ENCODE measurements at places on chromosomes 2 and 18.

- no peak for DNase-seq
These were observed 343.5 kb downstream of the MTX2 start for GRCh38 chr2:176612736-176613135.

DNA sequence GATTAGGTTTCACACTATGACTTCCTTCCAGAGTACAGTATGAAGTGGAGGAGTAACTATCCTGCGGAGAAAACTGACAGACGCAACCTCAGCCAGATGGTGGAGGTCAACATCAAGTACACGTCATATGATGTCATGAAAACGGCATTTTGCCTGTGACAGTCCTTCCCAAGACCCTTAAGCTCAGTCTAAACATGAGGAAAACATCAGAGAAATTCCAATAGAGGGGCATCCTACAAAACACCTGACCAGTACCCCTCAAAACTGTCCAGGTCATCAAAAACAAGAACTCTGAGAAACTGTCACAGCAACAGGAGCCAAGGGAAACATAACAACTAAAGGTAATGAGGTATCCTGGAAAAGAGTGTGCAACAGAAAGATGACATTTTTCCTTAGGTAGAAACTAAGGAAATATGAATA is 1.7 kb downstream of the RNU4ATAC start:
- DNase-seq: no peak

GRCh38 chr18:44732599-44732998 is 51.9 kb downstream of the SETBP1 start:
- no peak for DNase-seq

GRCh38 chr2:52857722-52858121 is 909.9 kb upstream of the CHAC2 start:
- no peak for DNase-seq

GRCh38 chr2:201057087-201057521 is 14.4 kb downstream of the HYCC2 start:
- no peak for DNase-seq

DNA sequence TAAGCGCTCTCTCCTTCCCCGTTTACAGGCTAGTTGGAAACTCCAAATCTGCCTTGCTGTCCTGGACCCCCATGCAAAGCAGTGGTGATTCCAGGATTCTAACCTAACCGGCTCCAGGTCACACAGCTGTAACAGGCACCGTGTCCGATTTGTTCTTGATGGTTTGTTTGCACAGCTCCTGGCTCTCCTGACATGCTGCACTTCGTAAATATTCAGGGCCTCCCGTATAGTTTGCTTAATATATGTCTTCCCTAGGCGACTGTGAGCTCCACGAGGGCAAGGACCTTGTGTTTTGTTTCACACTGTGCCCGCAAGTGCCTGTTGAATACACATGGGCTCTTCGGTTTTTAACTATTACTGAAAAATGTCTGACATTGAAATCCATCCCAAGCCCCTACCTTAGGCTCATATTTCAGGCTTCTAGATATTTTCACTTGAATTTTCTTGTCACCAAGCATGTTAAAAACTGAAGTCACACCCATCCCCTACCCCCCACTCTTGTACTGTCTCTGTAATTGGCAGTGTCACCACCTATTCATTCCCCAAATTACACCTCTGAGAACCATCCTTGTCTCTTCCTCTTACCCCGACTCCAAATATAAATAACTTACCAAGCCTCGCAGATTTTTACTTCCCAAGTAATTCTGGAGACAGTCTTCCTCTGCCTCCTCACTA is 1.0 kb upstream of the PUM2 start:
- DNase-seq: no peak

DNA sequence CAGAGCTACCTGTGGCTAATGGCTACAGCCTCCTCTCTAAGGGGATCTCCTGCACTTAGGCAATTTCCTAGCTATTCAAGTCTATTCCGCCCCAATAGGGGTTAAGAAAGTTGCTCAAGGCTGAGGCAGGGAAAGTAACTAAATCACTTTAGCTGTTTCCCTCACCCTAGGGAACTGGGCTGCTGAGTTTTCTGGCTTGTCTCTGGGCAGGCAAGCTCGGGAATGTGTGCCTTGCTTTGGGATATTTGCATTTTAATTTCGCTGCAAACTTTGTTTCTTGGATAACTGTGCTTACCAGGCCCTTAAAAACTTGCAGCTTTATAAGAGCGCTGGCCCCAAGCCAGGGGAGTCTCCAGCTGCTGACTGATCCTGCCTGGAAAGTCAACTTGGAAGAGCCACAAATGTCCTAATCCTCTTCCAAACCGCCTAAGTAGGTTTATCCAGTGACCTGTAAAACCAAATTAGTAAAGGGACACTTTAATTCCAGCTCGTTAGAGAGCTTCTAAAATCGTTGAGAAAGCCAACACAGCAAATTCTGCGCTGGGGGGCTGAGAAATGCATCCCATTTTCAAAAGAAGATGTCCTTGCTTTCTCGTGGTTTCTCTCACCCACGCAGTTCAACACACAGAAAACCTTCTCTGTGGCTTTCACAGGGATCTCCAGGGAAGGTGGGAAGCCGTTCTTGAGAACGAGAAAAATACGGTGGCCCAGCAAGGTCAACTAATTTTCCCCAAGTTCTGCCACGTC is 59.5 kb upstream of the SP3 start:
- DNase-seq: no peak

DNA sequence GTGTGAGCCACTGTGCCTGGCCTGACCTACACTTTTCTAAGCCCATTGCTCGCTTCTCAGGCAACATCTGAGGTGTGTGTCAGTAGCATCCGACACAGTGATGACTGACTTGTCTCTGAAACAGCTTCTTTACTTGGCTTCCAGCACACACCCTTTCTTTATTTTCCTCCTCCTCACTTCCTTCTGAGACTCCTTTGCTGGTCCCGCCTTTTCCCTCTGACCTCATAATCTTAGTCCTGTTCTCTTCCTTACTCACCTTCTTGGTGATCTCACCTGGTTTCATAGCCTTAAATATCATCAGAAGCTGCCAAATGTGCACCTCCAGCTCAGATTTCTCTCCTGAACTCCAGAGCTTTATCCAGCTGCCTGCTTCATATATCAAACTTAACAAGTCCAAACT is 66.6 kb upstream of the PELI1 start:
- DNase-seq: no peak

DNA sequence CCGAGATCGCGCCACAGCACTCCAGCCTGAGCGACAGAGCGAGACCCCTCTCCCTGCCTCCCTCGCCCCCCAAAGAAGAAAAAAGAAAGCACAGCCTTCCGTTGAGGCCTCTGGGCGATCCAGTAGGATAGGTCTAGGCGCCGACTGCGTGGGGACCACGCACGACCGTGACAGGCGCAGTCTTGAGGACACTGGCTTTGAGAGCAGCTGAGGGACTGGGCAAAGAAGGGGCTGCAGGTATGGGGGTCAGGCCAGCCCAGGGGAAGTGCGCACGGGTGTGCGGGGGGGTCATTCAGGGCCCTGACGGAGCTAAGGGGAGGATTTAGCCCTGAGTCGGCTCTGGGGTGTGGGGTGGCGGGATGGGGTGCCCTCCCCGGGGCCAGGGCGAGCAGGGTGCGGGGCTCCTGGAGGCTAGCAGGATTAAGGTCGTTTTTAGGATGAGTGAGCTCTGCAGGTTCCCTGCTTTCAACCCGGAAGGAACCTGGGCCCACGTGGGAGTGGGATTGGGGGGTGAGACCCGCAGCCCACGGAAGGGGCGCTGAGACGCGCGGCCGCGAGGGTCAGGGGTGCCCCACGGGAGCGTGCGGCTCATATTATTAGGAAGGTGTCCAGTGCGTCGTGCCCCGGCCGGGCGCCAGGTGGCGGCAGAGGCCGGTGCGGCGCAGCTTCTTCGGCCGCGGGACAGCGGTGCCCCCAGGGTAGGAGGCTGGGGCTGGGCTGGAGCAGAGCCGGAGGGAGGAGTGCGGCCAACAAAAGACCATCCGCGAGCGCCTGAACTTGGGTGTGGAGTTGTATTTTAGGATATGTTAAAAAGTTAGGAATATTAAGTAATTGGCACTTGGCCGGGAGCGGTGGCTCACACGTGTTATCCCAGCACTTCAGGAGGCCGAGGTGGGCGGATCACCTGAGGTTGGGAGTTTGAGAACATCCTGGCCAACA is 20.5 kb upstream of the ZNF236 start:
- peak; percentile 49 for DNase-seq

GRCh38 chr2:179749210-179749609 is 112.2 kb downstream of the ZNF385B start:
- no peak for DNase-seq

DNA sequence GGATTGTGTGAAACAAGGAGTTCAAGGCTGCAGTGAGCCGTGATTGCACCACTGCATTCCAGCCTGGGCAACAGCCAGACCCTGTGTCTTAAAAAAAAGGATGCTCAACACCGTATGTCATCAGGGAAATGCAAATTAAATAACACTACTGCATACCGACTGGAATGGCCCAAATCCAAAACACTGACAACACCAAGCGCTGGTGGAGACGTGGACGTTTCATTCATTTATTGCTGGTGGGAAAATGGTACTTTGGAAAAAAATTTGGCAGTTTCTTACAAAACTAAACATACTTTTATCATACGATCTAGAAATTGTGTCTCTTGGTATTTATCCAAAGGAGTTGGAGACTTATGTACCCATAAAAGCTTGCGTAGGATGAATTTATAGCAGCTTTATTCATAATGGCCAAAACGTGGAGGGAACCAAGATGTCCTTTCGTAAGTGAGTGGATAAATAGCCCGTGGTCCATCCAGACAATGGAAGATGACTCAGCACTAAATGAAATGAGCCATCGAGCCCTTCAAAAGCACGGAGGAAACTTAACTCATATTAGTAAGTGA is 24.2 kb downstream of the NEU4 start:
- no peak for DNase-seq

DNA sequence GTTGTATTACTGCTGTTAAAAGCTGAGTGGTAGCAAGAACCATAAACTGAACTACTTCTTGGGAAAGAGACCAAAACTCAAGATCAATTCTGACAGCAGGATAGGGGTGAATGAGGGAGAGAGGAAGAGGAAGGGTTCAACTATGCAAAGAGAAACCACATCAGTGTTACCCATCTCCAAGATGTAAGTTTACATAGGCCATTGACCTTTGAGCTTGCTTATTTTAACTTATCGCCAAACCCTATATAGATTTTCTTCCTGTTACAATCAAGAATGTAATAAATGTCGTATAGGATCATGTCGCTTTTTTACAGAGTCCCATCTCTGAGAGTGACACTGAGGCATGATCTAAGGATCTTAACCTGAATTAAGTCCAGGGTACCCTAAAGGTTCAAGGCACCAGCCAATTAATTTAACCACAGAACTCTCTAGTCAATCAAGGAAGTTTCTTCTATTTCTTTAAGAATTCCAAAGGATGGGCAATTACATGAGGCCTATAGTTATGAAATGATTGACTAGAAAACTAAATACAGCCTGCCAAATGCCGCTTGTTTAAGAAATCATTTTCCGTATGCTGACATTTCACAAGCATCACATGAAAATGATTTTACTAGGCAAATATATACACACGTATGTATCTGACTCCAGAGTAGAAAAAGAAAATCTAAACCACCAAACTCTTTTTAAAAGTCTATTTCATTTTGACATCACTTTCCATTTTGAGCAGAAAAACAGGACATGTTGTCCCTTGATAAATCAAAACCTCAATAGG is 11.8 kb downstream of the RND3 start:
- DNase-seq: no peak

DNA sequence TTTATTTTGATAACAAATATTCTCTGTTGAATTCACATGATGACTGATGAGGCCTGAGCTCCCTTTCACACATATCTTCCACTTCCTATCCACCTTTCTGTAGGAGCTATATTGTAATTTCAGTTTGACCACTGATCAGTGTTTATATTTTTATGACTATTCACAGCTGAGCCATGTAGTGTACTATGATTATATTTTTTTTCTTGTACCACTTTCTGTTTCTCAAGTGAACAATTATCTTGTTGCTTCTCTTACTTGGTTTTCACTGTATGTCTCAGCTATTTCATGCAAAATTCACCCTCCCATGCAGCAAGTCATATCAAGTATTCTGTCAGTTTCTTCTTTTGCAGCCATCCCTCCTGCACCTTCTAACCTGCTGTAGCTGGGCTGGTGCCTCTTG is 78.4 kb downstream of the TMEM247 start:
- no peak for DNase-seq

- no peak for DNase-seq
These were observed 184.1 kb upstream of the HS6ST1 start for GRCh38 chr2:128502638-128503246.

DNA sequence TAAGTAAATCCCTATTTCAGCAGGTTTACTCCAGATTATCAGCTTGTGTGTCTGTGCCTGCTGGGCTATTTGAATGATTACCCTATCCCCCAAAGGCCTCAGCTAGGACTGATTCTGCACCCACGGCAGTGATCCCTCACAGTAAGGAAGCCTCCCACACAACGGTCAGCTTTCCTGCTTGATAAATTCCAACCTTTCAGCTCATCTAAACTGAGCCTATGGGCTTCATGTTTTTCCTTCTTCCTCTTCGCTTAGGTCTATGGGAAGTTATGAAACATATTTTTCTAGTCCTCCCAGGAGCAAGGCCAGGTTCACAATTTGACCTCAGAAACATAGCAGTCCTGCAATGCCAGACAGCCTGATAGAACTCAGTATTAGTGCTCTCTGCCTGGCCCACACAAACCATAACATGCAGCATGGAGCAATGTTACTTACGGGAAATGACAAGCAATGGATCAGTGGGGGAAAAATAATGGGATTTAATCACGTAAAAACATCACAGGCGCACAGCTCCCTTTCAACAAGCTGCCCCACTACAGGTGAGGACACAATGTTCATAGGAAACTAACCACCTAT is 170.9 kb downstream of the ZNF521 start:
- DNase-seq: no peak

DNA sequence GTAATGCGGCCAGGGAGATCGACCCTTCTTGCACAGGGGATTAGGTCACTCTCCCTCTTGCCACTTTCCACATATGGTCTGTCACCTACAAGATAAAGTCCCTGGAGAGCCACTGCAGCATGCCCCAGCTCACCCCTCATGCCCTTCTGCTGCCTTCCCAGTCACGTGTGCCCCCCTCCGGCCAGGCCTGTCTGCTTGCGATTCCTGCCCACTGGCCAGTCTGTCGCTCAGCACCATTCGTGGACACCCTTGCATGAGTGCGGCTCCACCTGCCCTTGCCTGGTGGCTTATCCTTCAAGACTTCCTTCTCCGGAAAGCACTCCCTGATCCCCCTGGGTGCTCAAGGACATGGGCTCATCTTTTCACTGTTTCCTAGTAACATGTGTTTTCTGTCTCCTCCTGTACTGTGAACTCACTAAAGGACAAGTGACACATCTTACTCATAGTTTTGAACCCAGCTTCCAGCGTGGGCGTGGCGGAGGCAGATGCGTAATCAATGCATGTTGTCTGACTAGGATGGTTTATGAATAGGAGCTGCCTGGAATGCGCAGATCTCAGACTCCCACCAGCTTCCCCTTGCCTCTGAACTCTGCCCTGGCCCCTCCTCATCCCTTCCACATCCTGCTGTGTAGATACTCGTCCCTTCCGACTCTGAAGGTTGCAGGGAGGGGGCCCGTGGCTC is 7.8 kb upstream of the NT5DC4 start:
- no peak for DNase-seq

- DNase-seq: no peak
These were observed 41.4 kb upstream of the COPS8 start for GRCh38 chr2:237044281-237044680.
